ENCODE measurements at places on chromosomes 11 and 22.

DNA sequence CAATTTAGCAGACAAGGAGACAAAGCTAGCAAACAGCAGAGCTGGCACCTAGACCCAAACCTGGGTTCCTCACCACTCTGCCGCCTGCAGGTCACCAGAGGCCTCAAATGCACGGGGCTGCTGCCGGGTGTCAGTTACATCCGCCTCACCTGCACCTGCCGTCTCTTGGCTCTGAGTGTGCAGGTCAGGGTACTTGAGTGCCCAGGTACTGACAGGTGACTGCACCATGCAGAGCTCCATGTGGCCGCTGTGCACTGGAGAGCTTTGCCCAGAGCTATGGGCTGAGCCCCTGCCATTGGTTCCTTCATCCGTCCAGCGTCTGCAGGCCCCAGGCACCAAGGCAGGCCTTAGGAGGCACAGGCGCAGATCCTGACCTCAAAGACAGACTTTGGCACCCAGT is 35.0 kb downstream of the PDGFB start:
- no peak for DNase-seq

DNA sequence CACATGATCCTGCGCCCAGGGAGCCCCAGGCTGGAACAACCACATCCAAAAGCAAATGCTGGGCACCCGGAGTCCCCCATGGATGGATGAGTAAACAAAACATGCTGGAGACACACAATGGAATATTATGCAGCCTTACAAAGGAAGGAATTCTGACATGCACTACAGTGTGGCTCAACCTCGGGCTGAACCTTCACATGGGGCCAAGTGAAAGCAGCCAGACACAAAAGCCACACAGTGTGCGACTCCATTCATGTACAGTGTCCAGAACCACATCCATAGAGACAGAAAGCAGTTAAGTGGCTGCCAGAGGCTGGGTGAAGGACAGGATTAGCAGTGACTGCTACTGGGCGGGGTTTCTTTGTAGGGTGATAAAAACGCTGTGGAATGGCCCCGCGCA is 10.1 kb downstream of the POLR3H start:
- no peak for DNase-seq

DNA sequence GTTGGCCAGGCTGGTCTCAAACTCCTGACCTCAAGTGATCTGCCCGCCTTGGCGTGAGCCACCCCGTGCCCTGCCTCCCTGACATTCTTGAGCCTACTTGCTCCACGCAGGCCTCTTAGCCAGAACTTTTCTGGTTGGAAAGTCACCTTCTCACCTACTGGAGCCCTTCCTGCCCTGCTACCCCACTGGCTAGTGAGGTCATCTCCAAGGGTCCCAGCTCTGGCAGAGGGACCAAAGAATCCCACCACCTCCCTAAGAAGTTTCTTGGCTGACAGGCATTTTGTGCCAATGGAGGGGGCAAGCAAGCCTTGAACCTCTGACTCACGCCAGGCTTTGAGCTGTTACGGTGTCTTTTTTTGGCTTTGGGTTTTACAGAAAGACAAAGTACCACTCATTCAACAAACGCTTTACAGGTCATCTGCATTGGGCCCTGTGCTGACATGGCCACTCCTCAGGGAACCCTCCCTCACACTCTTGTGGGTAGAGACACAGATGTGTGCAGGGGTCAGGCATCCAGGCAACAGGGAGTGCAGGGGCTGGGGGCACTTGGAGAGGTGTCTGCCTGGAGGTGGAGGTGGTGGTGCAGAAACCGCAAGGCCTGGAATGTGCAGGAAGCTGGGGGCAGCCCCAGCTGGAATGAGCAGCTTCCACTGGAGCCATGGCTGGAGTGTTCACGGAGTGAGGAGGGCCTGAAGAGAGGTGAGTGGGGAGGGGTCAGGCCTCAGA is 27.1 kb upstream of the WNT11 start:
- DNase-seq = no peak

DNA sequence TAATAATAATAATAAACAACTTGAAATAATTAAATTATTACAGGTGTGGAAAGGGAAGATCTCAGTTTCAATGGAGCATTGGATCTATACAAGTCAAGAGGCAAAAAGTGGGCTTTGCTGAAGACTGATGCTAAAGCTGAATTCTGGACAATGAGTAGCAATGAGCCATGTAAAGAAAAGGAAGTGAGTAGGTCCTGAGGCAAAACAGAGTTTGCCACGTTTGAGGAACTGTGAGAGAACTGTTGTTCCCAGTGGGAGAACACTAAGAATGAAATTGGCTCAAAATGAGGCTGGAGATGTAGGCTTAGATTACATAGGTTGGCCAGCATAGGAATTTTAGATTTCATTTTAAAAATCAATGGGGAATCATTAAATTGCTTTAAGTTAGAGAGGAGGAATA is 33.9 kb upstream of the TEAD1 start:
- no peak for DNase-seq

GRCh38 chr11:67396587-67397389 is 4.9 kb downstream of the PPP1CA start:
- DNase-seq = no peak

- no peak for DNase-seq
Observed at GRCh38 chr11:66224226-66224855, 44.1 kb upstream of the RAB1B start.

DNA sequence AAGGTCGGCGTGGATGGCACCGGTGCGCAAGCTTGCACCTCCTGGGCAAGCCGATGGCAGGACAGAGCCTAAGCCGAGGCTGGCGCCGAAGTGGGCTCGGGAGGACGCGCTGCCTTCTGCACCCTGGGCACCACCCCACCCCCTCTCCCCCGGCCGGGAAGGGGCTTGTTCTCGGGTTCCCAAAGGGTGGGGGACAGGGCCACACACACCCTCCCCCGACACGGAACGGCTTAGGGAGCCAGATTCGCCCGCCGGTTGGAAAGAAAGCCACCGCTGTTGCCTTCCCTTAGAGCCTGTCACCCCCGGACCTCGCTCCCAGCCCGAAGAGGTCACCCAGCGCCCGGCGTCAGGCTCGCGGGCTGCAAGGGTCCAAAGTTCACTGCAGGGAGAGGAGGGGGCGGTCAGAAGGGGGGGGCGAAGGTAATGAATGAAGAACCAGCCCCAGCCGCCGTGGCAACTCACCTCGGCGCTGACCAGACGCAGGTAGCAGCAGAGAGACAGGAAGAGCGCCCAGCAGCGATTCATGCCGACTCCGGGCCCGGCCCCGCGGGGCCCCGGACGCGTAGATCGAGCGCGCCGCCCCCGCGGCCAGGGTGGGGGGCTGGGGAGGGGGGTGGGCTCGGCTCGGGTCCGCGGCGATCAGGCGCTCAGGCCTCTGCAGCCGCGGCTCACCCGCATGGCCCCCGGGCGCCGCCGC is 1.2 kb downstream of the PDGFB start:
- peak; percentile 53 for DNase-seq

- no peak for DNase-seq
Observed at GRCh38 chr11:116610190-116610589, 162.6 kb downstream of the BUD13 start.

- DNase-seq = no peak
Observed at GRCh38 chr11:34002420-34002819, 49.1 kb upstream of the CAPRIN1 start.

- no peak for DNase-seq
Observed at GRCh38 chr22:40001800-40002577, 7.2 kb downstream of the FAM83F start.

GRCh38 chr11:15011776-15012345 is 39.7 kb upstream of the CALCA start:
- no peak for DNase-seq

- DNase-seq = peak; percentile 12
Observed at GRCh38 chr11:73085189-73085875, 56.8 kb downstream of the FCHSD2 start.

- peak; percentile 79 for DNase-seq
Observed at GRCh38 chr11:65646958-65647701, 9.2 kb downstream of the SIPA1 start.

- no peak for DNase-seq
Observed at GRCh38 chr11:73158356-73159051, 16.4 kb upstream of the FCHSD2 start.

DNA sequence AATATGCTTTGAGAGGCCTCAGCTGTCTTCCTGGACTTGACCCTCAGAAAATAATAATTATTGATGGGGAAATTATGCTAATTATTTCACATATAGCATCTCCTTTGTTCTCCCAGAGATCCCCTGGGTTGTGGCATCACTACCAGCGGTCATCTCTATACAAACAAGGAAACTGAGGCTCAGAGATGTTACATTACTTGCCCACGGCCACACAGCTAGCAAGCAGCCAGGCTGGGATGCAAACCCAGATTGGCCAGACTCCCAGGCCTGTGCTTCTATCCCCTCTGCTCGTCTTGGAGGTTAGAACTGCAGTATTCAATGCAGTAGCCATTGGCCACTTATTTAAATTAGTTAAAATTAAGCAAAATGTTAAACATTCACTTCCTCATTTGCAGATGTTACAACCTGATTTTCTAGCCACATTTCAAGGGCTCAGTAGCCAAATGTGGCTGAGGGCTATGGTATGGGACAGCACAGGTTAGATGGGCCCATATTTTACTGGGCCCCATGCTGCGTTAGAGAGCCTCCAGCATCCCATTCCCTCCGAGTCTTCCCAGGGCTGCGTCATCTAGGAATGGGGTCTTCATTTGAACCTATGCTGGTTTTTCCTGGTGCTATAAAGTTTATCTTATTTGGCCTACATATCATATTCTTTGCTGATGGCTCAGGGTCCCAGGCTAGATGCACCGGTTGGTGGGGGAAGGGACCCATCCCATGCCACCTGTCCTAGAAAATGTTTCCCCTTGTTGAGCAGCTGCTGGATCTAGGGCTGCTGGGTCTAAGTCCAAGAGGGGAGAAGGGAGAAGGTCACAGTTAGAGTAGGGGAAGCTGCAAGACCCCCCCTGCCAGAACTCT is 2.2 kb downstream of the SLC35C1 start:
- no peak for DNase-seq
